ENCODE measurements at places on chromosomes 1 and 21. TPM values are rescaled to one million over a fixed set of nuclear protein-coding genes. Genes with fewer than 3 reads are reported as not detected.

DNA sequence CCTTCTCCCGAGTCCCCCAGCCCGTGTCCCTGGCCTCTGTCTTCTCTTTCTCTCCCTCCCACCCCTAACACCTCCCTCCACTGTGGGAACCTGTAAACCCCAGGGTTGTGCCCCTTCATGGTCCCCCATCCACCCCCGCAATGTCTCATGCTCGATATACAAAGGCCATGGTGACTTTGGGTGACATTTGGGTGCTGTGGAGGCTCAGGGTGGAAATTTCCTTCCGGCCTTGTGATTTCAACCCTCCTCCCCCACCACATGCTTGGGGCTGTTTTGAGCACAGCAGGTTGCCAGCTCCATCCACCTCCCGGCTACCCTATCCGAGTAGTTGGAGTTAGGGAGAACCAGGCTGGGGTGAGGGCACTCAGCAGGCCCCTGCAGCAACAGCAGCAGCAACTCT is 25.7 kb upstream of the VPS13D start:
- no peaks in the 10 kb centered on the region for H3K36me3 ChIP-seq
- DNase-seq, result no peak
- H3K27me3 ChIP-seq, result no peaks in the 10 kb centered on the region
- H3K4me1 ChIP-seq, result no peaks in the 10 kb centered on the region
- H3K27ac ChIP-seq, result no peak overlapping the region

DNA sequence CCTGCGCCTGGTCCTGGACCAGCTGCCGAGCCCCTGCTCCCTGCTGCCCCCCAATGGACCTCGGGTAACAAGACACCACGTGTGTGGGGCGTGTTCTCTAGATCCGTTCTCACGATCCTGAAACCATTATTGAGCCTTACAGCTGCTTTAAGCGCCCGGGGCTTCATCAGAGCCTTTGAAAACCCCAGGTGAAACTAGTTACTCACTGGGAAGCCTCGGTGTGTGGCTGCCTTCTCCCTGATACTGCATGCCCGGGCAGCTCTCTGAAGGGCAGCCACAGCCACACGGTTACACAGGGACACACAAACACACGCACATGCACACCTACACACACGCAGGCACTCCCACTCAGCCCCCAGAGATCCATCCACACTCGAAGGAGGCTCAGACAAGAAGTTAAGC is 5.3 kb downstream of the HES2 start:
- H3K27me3 ChIP-seq, result peaks cover 9% of the 10 kb centered on the region
- peak overlapping the region; percentile 6 for H3K27ac ChIP-seq
- DNase-seq, result peak; percentile 62
- H3K36me3 ChIP-seq, result no peaks in the 10 kb centered on the region
- peaks cover 14% of the 10 kb centered on the region for H3K4me1 ChIP-seq
- H3K4me3 ChIP-seq, result no peak overlapping the region

- DNase-seq, result no peak
- no peaks in the 10 kb centered on the region for H3K36me3 ChIP-seq
- no peaks in the 10 kb centered on the region for H3K27me3 ChIP-seq
Measured at GRCh38 chr1:2547210-2548067, 8.7 kb upstream of the TNFRSF14 start.

The UBAP2L gene
- 84.8 TPM for total RNA-seq

The FCGR3A gene
- total RNA-seq, result 10.1 TPM
